ENCODE measurements at places on chromosomes 2 and 18. TPM values are rescaled to one million over a fixed set of nuclear protein-coding genes. Genes with fewer than 3 reads are reported as not detected.

DNA sequence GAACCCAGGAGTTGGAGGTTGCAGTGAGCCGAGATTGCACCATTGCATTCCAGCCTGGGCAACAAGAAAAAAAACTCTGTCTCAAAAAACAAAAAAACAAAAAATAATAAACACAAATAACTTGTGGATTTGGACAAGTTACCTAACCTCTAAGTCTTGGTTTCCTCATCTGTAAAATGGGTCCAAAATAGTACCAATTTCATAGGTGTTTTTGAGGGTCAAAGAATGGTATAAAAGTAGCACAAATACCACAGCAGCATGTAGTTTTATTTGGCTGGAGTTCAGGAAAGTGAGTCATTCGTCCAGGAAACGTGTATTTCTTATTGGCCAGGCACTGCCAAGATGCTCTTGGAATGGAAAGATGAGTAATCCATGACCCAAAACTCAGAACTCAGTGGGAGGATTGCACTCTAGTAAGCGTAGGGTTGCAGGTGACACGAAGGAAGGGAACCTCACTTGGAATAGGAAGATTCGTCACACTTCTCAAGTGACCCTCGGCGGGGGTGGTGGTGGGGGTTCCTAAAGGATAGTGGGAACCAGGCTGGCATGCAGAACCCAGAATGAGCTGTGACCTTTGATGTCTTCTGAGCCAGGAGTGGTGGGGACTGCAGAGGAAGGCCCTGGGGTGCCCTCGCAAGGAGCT, 24.4 kb downstream of the GRHL1 start:
- no peak for DNase-seq

DNA sequence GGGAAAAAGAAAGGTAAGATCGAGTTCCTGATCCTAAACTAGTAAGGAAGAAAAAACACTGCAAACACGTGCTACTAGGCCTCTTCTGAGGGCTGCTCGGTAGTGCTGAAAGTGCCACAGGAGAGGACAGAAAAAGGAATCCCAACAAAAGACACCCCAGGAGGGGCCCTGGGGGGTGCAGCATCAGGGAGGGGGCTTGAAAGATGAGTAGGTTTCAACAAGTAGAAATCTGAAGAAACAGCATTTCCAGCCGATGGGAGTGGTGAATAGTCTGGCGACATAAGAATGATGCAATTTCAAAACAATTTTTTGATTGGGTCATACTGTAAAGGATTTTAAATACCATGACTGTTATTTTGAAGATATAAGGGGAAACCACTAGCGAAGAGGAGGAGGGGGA, 98.6 kb downstream of the NOL10 start:
- no peak for DNase-seq

DNA sequence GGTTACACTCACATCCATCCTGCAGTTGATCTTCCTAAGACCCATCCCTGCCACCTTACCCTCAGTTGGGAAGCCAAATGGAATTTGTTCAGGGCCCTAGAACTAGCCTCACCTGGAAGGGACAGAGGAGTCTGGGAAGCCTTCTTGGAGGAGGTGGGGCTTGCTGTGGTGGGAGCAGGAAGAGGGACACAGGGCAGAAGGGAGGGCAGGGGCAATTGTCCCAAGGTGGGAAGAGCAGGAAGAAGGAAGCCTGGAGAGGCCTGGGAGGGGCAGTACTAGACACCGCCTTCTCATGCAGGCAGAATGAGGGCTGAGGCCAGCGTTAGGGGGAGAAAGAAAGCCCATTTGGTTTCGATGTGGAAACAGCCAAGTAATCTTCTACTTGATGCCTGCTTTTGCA, 34.1 kb upstream of the ASPRV1 start:
- no peak for DNase-seq

Gene RGPD4
- not detected for polyA plus RNA-seq

GRCh38 chr2:3960106-3960505, 256.7 kb downstream of the DCDC2C start:
- no peak for DNase-seq

- peak; percentile 53 for DNase-seq
Measured at GRCh38 chr2:84969511-84970209, 1.3 kb upstream of the KCMF1 start.

Gene APCDD1
- polyA plus RNA-seq, result 2.8 TPM

DNA sequence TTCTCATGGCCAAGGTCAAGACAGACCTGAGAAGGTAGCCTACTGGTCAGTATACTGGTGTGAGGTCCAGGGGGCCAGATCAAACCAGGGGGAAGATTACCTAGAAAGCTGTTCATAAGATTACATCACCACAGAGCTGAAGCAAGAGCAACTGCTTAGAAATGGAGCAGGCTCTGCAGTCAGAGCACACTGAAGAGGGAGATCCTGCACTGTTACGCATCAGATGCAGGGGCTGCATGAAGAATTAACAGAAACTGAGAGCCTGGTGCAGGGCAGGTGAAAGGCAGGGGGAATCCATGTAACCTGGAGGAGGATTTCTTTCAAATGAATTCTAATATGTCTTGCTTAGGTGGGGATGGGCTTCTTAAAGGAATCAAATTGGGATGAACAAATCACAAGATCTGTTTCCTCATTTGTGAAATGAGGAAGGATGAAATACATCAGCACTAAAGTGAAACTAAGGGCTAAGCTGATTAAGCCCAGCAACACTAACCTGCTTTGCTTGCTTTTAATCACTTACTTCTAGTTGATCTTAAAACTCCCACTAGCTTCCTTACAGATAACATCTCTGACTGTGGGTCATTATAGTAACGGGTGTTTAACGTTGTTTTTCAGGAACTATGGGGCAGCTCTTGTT, 74.3 kb upstream of the ADAM23 start:
- peak; percentile 9 for DNase-seq

GRCh38 chr2:156892467-156893281, 364.8 kb upstream of the GALNT5 start:
- DNase-seq, result peak; percentile 83

- no peak for DNase-seq
Measured at GRCh38 chr2:236054125-236054524, 114.1 kb downstream of the GBX2 start.

DNA sequence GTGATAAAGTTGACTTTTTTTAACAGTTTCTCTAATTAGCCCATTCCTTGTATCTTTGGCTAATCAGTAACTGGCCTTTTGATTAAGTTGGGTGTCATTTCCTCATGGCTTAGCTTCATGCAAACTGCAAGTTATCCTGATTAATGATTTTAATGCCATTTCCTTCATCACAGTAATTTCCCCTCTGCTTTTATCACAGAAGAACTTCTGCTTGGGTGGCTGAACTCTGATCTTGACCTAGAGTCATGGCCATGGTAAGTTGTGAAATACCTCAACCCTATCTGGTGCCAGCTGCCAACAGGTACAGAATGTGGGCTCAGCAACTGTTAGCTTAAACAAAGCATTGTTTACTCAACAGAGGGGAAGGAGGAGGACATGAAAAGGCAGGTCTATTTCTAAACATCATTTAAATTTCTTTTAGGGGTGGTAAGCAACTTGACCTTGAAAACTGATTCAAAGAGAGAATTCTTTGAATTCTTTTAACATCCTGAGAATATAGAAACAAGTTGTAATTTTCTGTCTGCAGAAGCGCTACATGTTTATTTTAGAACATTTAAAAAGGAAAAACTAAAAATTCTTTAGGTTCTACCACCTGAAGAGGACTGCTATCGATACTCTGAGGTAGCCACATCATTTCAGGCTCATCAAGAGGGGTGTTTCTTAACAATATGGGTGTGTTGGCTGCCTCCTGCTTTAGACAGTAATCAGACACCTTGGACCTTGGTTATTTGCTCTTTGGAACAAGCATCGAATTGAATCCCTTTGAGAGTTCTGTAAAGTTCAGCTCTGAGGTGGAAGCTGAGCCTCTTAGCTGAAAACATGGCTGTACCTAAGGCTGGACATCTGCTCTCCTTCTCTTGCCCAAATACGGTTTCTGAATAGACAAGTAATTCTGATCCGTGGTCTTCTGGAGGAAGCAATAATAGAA, 39.7 kb downstream of the ANXA4 start:
- DNase-seq, result peak; percentile 27

GRCh38 chr2:139142252-139142880, 362.2 kb upstream of the NXPH2 start:
- no peak for DNase-seq

Gene ERMN
- polyA plus RNA-seq, result 0.11 TPM

Gene FAM124B
- 0.90 TPM for polyA plus RNA-seq

DNA sequence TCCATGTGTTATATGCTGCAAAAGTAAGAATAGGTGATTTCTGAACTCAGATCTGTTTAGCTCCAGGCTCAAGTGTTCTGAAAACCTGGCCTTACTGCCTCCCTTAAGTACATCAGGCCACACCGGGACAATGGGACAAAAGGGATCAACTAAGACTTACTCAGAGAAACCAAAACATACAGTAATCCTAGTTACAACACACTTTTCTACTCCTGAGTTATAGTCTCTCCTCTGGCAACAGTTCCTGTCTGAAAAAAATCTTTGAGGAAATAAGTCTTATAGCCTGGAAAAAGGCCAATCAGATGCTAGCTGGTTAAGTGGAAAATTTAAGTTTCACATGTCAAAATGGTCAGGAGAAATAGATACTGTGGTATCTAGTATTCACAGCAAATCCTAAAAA, 5.6 kb downstream of the METTL5 start:
- no peak for DNase-seq

Gene DIPK1C
- polyA plus RNA-seq, result not detected

Gene CD207
- polyA plus RNA-seq, result not detected

DNA sequence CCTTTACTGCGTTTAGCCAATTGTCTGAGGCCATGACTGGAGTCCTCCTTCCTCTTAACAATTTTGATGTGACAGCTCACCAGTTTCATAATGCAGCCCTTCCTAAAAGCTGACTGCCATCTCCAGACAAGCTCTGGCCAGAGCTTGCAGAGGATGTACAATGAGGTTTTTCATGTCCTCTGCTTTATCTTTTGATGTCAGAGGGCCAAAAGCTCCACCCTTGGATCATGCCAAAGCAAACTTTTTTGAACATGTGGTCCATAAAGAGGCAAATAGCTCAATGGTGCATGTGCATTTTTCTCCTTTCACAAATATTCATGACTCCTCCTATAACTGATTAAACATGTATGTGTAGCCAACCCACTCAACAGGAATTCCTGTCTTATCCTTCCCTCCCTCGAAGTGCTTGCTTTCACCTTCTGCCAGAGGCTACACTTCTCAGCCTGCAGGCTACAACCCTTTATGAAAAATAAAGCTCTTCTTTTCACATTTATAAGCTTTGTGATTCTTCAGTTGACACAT, 266.2 kb downstream of the FBXO15 start:
- no peak for DNase-seq

DNA sequence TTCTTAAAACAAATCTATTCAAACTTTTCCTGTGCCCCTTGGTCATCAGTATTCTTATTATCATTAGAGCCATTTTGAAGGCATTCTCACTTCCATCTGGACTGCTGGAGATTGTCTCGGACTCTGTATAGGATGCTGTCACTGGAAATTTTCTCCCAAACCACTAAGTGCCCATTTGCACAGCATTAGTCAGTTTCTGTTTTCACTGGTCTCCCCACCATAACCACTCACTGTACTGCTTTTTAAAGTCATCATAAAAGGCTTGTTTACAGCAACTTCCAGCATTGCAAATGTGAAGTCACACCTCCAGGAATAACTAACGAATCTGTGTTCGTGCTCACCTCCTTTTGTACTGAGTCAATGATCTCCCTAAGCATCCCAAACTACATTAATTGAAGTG, 150.9 kb upstream of the SERTAD2 start:
- DNase-seq, result no peak

DNA sequence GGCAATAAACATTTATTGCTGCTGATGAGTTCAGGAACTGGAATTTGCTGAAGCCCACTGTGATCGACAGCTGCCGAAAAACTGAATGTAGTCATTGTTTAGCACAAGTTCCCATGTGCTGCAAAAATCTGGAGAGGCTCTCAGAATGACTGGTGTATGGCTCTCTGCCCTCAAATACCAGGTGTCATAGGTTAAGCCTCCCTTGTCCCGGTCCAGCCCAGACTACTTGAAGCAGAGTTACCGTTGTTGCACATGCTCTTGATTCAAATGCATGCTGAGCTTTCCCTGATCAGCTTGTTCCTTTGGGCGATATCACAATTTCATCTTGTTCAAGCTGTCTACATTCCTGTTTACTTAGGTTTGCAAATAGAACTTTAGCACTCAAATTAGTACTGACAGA, 625.2 kb downstream of the CPS1 start:
- peak; percentile 1 for DNase-seq

DNA sequence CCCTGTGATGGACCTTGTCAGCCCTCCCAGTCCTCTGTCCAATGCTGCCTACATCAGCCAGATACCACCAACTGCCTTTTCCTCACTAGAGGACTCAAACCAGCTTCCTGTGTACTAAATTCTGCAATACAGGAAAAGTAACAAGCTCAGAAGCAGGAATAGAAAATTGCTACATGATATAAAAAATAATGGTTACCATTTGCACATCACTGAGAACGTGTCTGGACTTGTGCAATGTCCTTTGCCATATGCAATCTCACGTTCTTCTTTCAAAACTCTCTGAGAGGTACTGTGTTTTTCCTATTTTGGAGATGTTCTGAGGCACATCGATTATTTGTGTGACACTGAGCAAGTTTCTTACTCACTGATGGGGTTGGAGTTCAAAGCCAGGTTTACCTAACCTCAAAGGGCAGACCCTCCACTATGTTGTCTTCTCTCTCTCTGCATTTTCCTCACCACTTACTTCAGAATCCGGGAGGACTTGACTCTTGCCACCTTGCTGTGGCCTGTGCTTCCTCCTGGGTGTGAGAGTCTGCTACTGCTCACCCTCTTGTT, 12.1 kb downstream of the UPP2 start:
- no peak for DNase-seq

DNA sequence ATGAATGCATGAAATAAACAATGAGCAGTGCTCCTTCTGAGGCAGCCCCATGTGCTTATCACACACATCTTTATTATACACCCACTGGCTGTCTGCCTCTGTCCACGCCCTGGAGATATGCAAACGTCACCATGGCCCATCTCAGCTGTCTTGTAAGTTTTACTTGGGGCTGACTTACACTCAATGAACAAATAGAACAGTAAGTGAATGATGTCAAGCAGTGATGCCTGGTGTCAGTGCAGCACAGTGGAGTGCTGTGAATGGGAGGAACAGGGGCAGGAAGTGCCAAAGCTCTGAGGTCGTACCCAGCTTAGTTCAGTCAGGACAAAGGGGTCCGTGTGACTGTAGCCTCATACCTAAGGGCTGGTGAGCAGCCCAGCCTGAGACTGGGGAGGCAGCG, 659.5 kb upstream of the HS6ST1 start:
- DNase-seq, result no peak

DNA sequence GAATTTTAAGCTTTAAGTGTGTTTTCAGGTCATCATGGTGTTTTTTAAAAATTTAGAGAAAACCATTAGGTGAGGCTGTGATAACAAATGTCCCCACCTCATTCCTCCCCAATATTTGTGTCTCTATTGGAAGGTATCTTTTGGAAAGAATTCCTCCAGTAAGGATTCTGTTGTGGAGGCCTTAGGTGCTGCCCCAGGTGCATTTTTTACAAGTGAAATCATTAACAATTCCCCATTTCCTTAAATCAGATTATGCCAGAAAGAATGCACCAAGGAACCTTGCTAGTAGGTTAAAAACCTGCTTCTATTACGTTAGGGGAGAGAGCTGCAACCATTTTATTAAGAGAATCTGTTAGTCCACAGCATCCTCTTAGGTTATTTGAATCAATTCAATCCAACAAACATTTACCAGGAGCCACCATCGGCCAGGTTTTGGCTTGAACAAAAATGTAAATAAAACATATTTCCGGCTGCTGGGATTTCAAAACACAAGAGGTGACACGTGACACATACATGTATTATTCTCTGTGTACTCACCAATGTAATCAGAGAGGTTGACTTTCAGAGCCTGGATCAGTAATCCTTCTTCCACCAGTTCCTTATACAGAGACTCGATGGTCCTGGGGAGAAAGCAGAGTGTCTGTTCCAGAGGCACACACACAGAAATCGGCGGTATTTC, 112.5 kb upstream of the ASB18 start:
- DNase-seq, result no peak
